Gastrocnemius medialis (tissue), 4 donors: ENCODE measurements at places on chromosomes 5 and 9. TPM values are rescaled to one million over a fixed set of nuclear protein-coding genes. Genes with fewer than 3 reads are reported as not detected.
A peak's percentile ranks its signal among the peaks of the same experiment; 100 is the strongest.

The IRX2 gene
- total RNA-seq = not detected

- DNase-seq = peak; percentile 83
These were observed 80.0 kb downstream of the OTULIN start for GRCh38 chr5:14744296-14745187.

The FOXD4 gene
- total RNA-seq = 0.15 TPM

The FREM1 gene
- total RNA-seq = 1.5 TPM
